Suppressor macrophage treated with lipopolysaccharide for 1 hour (primary cell): ENCODE measurements at places on chromosomes 7 and 10.

DNA sequence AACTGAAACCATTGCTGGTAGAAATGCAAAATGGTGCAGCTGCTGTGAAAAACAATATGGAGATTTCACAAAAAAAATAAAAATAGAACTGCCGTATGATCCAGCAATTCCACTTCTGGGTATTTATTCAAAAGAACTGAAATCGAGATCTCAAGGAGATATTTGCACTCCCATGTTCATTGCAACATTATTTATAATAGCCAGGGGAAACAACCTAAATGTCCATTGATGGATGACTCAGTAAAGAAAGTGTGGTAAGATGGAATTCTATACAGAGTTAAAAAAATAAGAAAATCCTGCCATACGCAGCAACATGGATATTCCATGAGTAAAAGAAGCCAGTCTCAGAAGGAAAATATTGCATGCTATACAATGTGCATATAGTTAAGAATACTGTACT, 290.6 kb upstream of the GHITM start:
- no peak for DNase-seq

- DNase-seq, result no peak
Observed at GRCh38 chr10:124058346-124059003, 34.9 kb downstream of the CHST15 start.

DNA sequence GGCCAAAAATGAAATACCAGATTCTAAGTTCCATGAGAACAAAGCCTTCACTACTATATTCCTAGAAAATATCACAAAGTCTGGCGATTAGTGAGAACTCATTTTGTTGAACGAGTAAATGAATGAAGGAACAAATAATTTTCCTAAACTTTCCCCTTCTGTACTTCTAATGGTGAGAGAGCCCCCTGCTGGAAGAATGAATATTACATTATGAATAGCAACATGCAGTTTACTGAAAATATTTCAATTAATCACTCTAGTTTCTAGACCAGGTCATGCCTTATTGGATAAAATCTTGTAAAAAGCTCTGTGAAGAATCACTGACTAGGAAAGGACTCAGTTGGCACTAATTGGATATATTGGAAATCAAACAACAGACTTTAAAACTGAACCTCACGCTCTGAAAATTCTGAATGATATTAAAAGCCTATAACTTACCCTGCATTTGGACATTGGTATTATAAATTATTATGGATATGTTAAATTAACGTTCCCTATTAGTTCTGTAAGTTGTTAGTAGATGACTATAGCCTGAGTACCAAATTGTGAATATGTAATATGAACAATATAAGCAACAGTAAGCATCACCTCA, 32.4 kb upstream of the MTPN start:
- peak; percentile 73 for DNase-seq

- no peak for DNase-seq
Observed at GRCh38 chr7:137656850-137657232, 189.9 kb downstream of the DGKI start.

- peak; percentile 15 for DNase-seq
Observed at GRCh38 chr10:11143242-11143641, 125.6 kb downstream of the CELF2 start.
